ENCODE measurements at places on chromosomes 16 and 17. TPM values are rescaled to one million over a fixed set of nuclear protein-coding genes. Genes with fewer than 3 reads are reported as not detected.

GRCh38 chr16:25950586-25951281 is 259.0 kb downstream of the HS3ST4 start:
- DNase-seq: no peak

- no peak for DNase-seq
Observed at GRCh38 chr16:1810536-1810935, 16.1 kb downstream of the HAGH start.

GRCh38 chr16:2960183-2961010 is 3.7 kb upstream of the KREMEN2 start:
- no peak for DNase-seq

DNA sequence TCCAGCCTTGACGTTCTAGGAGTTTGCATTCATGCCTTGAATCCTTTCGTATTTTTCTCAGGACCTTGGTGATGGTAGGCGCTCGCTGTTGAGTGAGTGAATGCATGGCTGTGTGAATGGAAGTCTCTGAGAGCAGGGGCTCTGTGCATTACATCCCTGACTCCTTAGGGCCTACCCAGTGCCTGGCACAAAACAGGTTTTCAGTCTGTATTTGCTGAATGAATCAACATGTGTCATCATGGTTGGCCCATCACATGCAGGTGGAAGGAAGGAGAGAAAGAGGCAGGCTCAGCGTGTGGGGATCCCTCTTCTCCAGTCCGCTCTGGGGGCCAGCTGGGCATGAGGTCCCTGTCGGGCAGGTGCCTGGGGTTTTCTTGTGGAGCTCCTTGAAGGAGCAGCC is 8.7 kb downstream of the RAP1GAP2 start:
- no peak for DNase-seq

- no peak for DNase-seq
Observed at GRCh38 chr17:81564778-81565177, 12.6 kb upstream of the FAAP100 start.

GRCh38 chr17:50487213-50488096 is 8.8 kb downstream of the RSAD1 start:
- peak; percentile 80 for DNase-seq

DNA sequence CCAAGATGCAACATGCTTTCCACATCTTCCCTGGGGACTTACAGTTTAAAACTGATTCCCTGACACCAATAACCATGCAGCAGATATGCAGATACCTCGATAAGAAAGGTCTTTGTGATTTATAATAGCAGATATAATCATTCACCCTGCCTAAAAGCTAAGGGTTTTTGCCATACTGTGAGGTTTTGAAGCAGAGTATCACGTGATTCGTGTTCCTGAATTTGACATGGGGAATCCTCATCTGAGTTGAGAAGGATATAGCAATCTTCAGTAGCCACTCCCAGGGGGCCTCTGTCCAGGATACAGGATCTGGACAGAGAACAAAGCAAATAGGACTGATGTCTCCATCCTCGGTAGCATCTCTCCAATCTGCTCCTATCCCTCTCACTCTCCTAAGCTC is 79.1 kb upstream of the SDK2 start:
- no peak for DNase-seq

DNA sequence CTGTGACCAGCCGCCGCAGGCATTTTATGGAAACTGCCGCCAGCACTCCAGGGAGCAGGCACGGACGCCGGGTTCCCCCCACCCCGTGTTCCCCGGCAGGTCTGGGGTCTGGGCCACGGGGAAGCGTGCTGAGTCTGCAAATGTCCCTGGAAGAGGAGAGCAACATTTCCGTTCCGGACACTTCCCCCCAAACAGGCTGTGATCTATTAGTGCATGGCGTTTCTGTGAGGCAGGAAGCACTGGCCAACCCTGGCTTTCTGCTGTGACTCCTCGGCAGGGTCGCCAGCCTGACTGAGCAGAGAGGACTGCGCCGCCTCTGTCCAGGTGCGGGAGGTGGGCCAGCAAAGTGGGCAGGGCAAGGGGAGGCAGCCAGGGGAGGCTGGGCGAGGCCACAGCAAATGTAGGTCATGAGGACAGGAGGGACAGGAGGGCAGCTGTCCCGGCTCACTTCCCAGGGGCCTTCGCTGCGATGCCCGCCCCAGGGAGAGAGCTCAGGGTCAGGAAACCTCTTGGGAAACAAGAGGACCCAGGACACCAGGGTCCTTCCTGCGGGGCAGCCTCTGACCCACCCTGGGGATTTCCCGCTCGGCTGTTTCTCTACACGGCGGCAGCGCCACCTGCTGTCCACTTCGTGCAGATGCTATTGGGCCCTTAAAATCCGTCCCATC is 9.5 kb downstream of the FOXF1 start:
- DNase-seq: peak; percentile 81

GRCh38 chr17:35742896-35743477 is 10.1 kb downstream of the GAS2L2 start:
- no peak for DNase-seq

- no peak for DNase-seq
Observed at GRCh38 chr16:12677502-12677901, 126.2 kb downstream of the CPPED1 start.

DNA sequence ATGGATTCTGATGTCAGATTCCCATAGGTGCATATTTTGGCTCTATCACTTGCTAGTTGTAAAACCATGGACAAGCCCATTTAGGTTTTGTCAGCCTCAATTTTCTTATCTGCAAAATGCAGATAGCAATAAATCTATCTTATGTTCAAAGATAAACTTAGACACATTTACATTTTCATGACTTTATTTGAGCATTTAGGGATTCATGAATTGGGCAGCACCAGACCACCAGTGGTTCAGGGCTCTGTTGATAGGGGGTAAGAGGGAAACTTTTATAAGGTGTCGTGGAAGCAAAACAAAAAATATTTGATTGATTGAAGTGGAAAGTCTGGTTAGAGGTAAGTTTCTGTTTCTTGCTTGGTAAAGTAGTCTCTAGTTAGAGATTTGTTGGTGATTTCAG is 17.3 kb downstream of the ARHGAP44 start:
- DNase-seq: no peak

DNA sequence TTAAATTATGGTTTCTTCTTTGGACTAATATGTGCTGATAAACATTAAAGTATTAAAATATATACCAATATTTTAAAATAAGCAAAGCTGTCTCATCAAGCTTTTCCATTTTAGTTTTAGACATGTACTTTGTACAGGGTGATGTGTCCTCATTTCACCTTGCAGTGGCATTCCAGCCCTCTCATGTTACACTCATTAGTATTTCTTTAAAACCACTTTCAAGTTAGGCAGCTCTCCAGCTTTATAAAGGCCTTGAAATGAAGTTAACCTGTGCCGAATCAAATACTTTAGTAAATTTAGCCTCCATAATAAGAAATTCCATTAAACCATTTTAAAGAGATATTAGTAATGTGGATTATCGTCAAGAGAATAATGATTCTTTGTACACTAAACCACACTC is 107.6 kb upstream of the HLF start:
- no peak for DNase-seq

DNA sequence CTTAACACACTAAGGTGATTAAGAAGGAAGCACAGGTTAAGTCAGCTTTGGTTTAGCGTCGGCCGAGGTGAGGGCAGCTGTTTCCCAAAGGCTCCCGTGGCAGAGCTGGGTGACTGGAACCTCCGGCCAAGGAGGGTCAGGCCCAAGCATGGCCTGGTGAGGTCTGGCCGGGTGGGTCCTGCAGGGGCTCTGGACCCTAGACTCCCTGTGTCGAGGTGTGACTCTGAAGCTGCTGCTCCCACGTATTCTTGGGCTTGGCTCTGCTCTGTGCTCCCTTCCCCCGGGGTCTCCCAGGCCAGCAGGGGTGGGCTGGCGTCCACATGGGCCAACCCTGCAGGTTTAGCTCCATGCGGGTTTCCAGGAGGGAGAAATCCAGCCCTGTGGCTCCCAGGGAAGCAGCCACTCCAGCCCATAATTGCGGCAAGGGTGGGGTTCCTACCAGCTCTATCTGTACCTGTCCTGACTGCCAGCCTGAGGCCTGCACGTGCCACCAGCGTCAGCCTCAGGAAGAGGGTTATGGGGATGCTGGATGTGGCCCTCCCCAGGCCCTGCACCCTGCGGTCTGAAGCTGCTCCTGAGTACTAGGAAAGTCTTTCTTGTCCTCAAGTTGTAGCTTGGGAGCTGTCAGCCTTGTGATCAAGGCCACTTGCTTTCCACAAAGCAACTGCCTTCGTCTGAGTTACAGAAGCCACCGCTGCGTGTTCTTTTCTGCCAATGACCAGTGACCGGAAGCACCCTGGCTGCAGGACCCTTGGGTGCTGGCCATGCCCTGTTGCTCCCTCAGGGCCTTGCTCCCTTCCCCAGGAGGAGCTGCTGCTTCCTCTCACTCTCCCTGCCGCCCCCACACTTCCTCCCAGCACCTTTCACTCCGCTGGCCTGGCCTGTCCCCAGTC is 4.8 kb downstream of the CDK5R1 start:
- no peak for DNase-seq

DNA sequence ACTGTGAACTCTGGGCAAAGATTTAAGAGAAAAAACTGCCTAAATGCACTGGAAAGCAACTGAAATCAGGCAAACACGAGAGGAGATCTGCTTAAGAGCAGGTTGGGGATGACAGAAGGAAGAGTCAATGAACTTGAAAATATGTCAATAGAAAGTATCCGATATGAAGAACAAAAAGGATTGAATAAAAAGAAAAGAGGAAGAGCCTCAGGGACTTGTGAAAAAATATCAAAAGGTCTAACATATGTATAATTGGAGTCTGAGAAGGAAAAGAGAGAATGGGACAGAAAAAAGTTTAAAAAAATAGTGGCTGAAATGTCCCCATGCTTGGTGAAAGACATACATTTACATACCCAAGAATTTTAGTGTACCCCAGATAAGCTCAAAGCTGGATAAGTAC is 195.5 kb downstream of the COPRS start:
- DNase-seq: no peak

The C17orf100 gene
- total RNA-seq: 0.34 TPM

The HOXB7 gene
- total RNA-seq: 1.1 TPM

The ERN2 gene
- total RNA-seq: 0.19 TPM

The HBQ1 gene
- total RNA-seq: not detected

The KRT28 gene
- not detected for total RNA-seq

The SPSB3 gene
- total RNA-seq: 59.5 TPM

The IL17C gene
- total RNA-seq: not detected

The NFATC3 gene
- total RNA-seq: 45.2 TPM

The GUCY2D gene
- not detected for total RNA-seq

Data from psoas muscle (tissue), 8 donors.